Kidney capillary endothelial cell (primary cell): ENCODE measurements at places on chromosomes 7 and 10.

DNA sequence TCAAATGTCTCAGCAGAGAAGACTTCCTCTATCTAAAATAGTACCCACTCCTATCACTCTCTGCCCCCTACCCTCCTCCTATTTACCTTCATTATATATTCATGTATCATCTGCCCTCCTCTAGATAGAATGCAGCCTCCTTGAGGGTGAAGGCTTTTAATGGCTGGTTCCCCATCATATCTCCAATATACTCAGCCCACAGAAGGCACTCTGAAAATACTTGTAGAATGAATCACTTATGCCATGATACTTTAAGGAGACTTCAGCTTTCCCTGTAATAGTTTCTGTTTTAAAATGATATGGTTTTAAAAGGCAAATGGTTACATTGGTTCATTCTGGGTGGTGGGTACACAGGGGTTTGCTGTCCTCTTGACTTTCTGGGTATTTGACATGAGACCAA, 25.3 kb downstream of the GFRA1 start:
- DNase-seq, result no peak

GRCh38 chr10:22712956-22713852, 1.2 kb downstream of the PIP4K2A start:
- DNase-seq, result no peak

DNA sequence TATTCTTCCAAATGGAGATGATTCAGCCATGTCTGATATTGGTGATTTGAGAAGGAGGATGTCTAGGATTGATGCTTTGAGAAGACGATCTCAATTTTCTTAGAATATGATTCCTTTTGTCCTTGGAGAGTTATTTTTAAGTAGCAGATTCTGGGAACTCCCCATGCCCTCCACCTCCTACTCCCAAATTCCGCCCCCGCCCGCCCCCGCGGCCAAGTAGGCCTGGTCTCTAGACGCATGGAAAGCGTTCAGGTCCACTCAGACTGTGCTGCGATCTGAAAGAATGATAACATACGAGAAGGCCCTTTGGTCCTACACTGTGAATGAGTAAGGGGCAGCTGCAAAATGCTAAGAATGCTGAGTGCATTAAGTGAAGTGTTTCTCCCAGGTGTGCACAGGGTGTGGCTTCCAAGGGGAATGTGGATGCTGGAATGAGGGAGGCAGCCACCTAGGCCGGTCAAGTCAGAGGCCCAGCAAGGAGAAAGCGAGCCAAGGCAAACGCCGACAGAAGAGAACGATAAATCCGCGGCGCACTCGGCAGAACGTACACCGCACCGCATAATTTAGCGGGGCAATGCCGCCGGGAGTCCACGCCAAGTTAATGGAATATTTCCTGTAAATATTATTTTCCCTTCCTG, 142.3 kb downstream of the PRPF18 start:
- DNase-seq, result no peak

DNA sequence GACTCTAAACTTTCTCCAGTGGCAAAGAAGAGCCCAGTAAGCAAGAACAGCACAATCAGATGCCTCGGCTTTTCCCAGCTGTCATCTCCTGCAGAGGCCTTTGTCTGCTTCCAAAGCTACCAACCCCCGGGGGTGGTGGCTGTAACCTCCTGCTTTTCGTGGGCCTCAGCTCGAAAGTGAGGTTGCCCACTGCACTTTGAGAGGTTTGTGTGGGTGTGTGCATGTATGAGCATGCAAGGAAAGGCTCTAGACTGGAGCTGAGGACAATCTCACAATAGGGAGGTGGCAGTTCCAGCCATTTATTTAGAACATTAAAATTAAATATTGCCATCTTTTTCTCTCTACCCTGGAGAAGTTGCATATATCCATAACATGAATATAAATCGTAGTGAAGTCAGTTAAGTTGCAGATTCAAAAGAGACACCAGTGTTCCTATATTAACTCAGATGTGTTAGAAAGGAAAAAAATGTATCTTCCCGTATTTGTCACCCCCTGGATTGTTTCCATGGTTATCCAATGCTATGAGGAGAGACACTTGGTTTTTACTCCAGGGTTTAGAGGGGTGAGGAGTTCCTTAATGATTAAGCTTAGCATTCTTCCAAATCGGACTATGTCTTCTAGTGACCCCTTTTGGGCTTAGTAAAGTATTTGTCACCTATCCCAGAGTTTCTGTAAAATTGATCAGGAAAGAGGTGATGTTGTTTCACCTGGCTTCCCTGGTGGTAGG, 781.1 kb downstream of the INHBA start:
- DNase-seq, result no peak
